ENCODE measurements at places on chromosomes 2 and 18.

- DNase-seq = no peak
These were observed 111.7 kb downstream of the PIEZO2 start for GRCh38 chr18:11037533-11038240.

- no peak for DNase-seq
These were observed 74.8 kb upstream of the ST6GAL2 start for GRCh38 chr2:106960683-106961161.

DNA sequence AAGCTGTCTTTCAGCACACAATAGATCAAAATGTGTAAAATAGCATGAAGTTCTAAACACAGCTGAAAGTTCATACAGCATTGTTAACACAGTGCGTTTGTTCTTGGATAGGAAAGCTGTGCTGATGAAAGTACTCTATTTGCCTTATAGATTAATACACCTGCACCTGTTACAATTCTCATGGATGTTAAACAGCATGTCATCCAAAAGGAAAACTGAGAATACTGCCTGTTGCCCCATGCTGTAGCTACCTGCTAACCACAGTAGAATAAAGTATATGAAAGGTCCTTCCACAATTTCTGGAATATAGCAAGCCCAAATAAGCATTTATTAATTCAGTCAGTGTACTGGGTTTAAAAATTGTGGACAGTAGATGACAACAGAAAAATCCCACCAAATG lies 166.7 kb upstream of the DTNA start:
- no peak for DNase-seq

DNA sequence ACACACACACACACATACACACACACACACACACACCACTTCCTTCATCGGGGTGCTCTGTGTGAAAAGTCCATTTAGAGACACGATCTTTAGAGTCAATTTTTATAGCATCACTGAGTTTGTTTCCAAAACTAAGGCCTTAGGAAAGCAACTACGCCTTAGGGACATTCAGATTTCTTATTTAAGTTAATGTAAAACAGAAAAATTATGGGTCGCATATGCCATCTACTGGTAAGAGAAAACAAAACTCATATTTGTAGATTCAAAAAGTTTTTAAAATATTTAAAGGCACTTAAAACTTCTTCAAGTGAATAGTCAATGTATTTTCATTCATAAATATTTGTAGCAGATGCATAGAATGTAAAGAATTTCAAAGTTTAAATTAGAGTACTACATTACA lies 166.2 kb downstream of the ATAD2B start:
- peak; percentile 43 for DNase-seq

GRCh38 chr2:214311931-214312749 lies 98.7 kb upstream of the VWC2L start:
- no peak for DNase-seq

GRCh38 chr2:47004905-47005495 lies 89.4 kb upstream of the MCFD2 start:
- DNase-seq = no peak

- DNase-seq = peak; percentile 46
These were observed 32.9 kb downstream of the INO80C start for GRCh38 chr18:35464831-35465279.

GRCh38 chr2:206790311-206790935 lies 25.0 kb downstream of the FASTKD2 start:
- no peak for DNase-seq

DNA sequence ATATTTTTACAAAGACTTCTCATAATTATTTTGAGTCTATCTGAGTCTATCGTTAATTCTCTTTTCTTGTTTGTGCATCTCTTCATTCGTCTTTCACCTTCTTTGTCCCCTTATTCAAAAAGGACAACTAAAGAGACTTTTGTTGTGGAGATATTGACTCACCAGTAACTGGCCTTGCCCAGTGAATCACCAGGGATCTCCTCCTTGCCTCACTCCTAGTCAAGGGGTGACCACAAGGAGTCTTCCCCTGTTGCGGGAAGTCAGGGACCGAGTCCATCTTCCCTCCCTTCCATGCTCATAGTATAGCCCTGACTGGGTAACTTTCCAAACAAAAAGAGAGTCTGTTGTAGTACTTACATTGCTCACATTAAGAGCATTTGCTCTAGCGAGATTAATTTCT lies 158.9 kb downstream of the NEB start:
- no peak for DNase-seq

GRCh38 chr2:203685081-203685621 lies 21.3 kb upstream of the CD28 start:
- DNase-seq = no peak

DNA sequence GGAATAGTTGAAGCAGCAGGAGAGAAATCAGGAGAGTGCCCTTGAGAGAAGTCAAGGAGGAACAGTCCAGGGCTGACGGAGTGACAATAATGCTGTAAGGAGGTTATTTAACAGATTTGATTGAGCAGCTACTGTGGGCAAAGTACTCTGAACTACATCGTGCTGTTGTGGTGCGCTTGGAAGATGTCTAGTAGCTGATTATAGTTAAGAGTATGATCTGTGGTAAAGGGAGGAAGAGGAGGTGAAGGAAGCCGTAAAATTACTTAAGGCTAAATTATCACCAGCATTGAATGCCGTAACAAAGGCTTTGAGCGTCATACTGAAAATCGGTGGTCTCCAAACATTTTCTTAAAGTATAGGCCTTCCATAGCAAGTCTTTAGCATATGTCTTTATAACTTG lies 4.5 kb downstream of the PCBP1 start:
- peak; percentile 56 for DNase-seq

DNA sequence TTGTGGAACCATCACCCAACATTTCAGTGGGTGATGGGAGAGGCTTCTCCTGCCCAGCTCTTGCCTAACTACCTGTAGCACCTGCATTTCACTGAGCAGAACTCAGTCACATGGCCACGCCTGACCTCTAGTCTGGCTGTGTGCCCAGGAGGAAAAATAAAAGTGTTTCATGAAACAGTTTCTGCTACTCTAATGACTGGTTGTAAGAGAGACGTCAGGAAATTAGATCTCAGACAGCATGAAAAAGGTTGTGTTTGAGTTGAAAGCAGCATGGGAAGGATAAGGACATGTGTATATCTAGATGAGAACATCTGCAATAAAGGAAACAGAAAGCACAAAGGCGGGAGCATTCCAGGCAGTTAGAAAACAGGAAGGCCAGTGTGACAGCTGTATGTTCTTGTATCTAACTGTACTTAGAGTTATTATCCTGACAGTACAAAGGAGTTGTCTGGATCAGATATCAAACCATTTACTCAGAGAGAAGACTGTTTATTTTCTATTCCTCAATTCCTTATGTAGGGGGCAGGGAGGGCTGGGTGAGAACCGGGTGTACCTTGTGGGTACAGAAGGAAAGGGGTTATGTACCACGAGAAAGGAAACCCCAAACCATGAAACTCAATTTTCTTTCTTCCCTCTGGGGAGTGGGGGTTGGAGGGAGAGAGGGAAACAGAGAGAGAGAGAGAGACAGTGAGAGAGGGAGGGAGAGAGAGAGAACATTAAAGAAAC lies 307.4 kb upstream of the VWC2L start:
- DNase-seq = no peak

DNA sequence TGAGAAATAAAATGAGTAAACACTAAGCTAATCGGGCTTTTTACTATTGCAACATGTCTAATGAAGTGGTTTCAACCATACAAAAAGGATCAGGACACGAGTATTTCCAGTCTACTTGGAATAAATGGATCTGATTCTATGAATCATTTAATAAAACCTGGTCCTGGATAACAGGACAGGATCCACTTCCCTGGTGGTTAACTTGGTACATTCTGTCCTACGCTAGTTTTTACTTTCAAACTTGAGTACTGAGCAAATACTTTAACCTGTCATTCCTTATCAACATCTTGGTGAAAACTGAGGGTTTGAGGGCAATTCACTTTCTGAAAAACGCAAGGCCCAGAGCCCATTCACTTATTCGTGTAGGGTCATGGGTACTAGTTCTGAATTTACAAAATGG lies 33.5 kb downstream of the CHST10 start:
- DNase-seq = no peak

DNA sequence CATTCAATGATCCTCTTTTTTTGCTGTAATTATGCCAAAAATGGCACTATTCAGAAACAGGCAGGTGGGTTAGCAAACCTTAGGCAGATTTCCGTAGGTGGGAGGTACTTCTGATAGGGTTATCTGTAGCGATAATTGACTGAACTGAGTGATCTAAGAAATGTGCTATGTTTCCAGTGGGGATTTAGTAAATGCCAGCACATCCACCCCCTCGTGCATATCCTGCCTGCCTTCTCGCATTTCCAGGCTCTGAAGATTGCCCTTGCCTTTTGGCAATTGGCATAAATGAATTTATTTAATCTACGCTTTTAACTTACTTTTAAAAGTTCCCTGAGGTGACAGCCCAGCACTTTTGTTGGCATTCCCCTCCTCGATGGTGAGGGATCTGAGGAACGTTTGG lies 576 bp upstream of the FSHR start:
- DNase-seq = no peak

DNA sequence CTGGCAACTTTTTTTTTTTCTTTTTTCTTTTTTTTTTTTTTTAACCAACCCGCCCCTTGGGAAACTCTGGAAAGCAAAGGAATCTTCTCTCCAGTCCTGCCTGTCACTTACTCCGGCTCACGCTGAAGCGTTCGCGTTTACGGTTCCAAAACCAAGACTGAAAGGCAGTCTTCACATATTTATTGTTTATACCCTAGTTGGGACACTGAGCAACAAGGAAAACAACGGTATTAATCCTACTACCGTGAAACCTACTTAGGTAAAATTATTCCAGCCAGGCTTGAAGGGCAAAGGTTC lies 125.4 kb downstream of the OSBPL1A start:
- no peak for DNase-seq

- DNase-seq = no peak
These were observed 1.5 kb upstream of the PTPN2 start for GRCh38 chr18:12885500-12885899.

DNA sequence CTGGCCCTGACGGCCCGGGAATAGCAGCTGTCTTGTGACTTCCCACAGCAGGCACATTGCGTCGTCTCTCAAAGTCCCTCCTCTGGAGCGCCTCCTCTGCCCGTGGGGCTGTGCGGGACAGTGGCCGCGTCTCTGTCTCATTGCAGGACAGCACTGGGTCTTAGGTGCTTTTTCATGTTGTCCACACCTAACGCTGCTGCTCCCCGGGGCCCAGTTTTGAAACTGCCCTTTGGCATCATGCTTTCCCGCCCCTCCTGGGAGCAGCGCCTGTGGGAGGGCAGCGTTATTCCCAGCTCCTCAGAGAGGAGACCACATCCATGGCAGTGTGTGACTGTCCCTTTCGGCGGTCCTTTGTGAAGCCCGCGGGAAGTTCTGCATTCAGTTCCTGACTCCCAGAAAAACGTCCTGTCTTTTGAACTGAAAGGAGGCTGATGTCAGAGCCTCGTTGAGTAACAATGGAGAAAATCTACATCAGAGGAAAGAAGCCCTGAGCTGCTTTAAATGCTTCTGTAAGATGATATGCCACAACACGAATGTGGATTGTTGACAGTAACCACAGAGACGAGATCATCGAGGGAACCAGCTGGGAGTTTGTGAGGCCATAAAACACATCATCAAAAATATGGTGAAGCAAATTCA lies 226.0 kb downstream of the FAM210A start:
- no peak for DNase-seq

- no peak for DNase-seq
These were observed 33.6 kb upstream of the BIN1 start for GRCh38 chr2:127140538-127140937.

DNA sequence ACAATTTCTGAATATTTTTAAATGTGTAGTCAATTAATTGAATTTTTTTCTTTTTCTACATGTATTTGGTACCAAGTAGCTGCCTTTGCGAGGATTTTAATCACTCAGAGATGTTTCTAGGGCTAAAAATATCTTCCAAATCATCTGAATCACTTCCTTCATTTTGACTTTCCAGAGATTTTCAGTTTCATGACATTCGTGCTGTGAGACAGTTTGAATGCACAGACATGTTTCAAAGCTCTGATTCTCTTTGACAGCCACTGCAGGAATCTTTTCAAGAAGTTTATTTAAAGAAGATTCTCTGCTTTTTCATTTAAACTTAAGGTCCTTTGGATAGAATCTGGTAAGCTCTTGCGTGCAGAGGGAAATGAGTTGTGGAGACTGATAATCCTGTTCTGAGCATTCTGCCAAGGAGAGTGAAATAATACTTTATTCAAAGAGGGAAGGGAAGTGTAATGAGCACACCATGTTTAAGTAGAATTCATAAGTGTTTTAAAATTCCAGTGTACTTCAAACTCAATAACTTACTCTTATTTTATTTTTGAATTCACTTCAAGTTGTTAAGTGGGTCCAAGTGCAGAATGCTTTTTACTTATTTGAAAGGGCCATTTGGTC lies 9.7 kb downstream of the CYBRD1 start:
- no peak for DNase-seq

DNA sequence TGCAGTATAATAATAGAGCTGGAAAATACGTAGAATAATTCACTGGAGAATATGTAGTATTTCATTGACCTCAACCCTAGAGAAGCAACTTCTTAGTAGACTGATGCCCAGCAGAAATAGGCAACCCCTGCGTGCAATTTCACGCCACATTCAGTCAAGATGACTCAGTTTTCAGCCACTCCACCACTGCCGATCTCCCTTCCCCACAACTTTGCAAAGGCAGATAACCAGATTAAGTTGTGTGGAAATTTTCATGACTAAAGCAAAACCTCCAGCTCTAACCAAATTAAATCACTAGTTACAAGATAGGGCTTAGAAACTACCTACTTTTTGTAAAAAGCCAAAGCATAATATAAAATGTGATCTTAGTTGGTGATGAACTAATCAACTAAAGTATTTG lies 63.3 kb upstream of the STK17B start:
- DNase-seq = peak; percentile 92

GRCh38 chr2:33583194-33583938 lies 15.7 kb downstream of the FAM98A start:
- peak; percentile 64 for DNase-seq

DNA sequence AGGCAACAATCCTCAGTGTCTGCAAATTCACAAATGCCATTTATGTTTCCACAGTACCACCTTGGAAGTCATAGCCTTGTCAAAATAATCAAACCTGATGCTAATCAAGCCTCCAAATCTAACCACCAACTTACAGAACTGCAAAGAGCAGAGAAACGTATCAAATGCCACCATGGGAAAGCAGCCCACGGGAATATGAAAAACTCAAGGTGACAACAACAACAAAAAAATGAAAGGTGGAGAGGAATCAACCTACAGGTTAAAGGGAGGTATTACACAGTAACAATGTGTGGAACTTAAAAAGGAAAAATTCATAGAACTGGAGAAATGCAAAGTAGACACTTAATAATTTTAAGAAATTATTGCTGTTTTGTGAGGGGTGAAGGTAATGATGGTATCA lies 46.7 kb downstream of the CD226 start:
- DNase-seq = no peak

DNA sequence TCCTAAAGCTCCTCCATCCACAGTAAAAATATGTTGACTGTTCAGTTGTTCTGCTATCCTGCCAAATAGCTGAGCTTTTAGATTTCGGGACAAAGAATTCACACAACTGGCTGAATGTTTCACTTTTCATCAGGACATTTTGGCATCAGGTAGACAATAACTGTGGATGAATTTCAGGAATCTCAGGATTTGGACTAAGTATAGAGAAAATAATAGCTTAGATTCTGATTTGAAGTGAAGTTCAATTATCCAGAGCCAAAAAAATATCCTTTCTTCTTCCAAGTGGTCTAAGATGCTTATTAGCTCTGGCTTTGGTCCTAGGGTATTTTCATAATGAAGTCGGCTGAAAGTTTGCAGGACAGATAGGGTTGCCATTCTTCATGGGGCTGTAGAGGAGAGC lies 16.1 kb downstream of the KCNE4 start:
- no peak for DNase-seq

Data from NB4 (cell line).